ENCODE measurements at places on chromosomes 7 and 10. TPM values are rescaled to one million over a fixed set of nuclear protein-coding genes. Genes with fewer than 3 reads are reported as not detected.

The CPEB3 gene
- total RNA-seq: 0.66 TPM

GRCh38 chr7:136869001-136869961 is 829 bp downstream of the CHRM2 start:
- peak; percentile 32 for DNase-seq

The IFIT1 gene
- 25.8 TPM for total RNA-seq

- no peak for DNase-seq
Measured at GRCh38 chr10:51744235-51745000, 45.0 kb upstream of the CSTF2T start.

DNA sequence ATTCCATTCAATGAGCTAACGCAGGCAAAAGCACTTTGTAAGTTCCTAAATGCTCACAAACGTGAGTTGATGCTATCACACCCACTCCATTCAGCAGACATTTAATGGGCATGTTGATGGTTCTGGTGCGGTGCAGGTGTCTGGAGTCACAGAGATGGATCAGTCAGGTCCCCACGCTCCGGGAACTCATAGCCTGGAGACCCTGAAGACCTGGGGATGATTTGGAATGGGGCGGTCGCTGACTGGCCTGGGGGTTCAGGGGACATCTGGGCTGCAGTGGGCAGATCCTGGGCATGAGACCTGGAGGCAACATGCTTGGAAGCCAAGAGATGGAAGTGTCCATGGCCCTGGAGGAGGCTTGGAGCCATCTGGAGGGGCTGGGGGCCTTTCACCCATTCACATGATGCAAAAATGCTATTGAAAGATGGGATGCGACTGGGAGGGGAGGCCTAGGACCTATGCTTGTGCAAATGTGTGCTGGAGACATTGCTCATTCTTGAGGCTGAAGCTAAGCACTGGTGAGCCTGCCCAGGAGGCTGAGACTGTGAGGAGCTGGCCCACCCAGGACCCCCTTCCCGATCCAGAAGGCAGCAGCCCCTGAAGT is 522.6 kb downstream of the GLRX3 start:
- no peak for DNase-seq

The PTPN20 gene
- 0.33 TPM for total RNA-seq

DNA sequence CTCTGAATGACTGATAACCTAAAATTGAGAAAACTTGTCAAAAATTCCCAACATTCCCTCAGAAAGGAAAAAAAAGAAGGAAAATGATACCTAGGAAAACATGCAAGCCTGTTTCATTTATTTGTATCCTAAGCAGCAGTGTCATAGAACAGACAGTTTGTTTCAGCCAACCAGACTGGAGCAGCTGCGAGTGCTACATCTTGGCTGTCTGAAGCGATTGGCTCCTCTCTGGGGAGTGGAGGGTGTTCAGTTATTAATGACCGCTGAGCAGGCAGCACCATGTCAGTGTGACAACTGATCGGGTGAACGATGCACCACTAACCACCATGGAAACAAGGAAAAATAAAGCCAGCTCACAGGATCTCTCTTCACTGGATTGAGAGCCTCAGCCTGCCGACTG is at the start of gene LRRN3:
LRRN3 (plus strand) TSS at position 282 of the 400 bp plus-strand sequence. CDS start 31,646 bp downstream, outside the sequence.
- DNase-seq: peak; percentile 63

DNA sequence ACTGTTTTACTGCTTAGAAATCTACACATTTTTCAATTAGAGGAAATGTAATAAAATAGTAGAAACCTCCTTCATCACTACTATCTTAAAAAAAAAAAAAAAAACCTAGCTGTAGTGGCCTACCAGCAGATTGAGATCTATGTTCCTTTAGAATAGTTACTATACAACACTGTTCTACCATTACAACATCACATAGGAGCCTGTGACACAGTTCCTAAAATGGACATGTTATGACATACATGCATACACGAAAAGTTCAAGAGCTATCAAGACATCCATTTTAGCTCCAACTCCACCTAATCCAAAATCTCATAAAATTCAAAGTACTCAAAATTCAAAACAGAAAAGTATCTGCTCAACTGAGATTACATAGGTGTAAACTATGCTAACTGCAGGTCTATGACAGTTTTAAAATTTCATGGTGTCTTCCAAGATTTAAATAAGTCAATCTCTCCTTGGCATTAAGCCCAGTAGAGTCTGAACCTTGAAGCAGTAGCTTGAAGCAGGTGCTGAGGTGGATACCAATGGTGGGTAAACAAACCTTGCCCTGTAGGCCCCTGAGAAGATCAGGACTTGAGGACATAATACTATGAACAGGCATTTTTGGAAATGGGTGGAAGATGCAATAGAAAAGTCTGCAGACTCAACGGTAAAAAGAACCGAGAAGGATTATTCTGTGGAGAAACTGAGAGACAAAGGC is 17.0 kb downstream of the CACUL1 start:
- DNase-seq: no peak

The AKR1B15 gene
- not detected for total RNA-seq

The CD36 gene
- 41.0 TPM for total RNA-seq

GRCh38 chr10:95235676-95236067 is 41.6 kb downstream of the ACSM6 start:
- DNase-seq: no peak

Data from fibroblast of lung (primary cell).